ENCODE measurements at places on chromosomes 12 and 14.
A peak's percentile ranks its signal among the peaks of the same experiment; 100 is the strongest.

DNA sequence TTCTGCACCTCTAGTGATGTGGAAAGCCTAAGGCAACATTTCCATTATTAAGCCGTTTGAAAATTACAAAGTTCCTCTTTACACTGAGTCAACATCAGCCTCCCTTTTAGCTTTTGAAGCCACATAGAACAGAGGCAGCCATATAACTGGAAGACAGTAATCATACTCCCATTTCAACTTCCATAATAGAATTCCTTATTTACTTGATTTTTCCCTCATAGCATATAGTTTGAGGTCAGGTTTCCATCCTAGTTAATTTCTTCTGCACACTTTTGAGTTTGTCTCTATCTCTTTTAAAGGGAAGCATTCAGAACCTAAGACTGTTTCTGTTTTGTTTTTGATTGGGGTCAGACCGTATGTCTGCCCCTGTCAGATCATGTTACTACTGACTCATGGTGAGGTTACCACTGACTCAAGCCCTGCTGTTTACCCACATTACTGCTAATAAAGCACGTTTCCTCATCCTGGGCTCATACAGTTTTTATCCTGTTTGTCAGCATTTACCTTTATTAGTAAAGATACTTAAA is 161.0 kb downstream of the SLC38A4 start:
- DNase-seq = peak; percentile 91

GRCh38 chr14:94405486-94405885 is 17.1 kb upstream of the SERPINA1 start:
- no peak for DNase-seq

- peak; percentile 83 for DNase-seq
These were observed at the start of gene SDSL for GRCh38 chr12:113422030-113422885. Gene SDSL, plus strand, starts transcription at chr12:113422380. Its CDS starts 5,603 bp downstream, at chr12:113427983.

GRCh38 chr14:65354715-65355114 is 57.8 kb upstream of the FUT8 start:
- DNase-seq = no peak

DNA sequence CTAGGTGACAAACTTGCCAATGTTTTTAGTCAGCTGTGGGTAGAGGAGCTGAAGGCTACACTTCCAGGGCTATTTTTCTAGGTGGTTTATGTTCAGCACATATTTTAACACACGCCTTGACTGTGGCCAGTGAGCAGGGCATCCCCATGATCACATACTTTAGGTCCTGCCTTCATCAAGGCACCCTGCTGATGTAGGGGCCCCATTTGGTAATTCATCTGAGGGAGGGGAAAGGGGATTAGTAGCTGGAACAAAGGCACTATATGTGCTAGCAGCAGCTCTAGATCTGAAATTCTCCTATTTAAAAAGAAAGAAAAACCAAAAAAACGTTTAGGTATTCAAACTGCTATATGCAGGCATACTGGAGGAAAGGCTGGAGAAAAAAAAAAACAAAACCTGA is 14.5 kb downstream of the EGLN3 start:
- no peak for DNase-seq

- peak; percentile 66 for DNase-seq
These were observed 24.5 kb downstream of the FIGNL2 start for GRCh38 chr12:51823875-51824565.

DNA sequence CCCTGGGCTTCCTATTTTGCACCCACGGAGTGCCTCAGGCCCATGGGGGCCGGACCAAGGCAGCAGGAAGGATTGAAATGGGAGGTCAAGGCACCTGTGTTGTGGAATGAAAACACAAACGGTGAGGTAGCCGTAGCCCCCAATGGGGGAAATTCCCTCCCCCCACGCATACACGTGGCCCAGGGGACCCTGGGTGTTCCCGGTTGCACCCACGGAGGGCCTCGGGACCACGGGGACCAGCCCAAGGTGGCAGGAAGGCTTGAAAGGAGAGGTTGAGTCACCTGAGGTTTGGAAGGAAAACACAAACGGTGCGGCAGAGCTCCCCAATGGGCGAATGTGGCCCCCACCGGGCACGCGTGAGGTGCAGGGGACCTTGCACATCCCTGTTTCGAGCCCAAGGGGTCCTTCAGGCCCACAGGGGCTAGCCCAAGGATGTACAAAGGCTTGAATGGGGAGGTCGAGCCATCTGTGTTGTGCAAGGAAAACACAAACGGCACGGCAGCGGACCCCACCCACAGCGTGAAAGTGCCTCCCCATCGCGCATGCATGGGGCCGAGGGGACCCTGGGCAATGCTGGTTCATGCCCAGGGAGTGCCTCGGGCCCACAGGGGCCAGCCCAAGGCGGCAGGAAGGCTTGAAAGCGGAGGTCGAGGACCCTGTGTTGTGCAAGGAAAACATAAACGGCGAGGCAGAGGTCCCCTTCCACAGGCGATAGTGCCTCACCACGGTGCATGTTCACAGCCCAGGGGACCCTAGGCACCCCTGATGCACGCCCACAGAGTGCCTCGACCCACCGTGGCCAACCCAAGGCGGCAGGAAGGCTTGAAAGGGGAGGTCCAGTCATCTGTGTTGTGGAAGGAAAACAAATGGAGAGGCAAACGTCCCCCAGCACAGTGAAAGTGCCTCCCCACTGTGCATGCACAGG is 376.7 kb downstream of the ALG10 start:
- DNase-seq = no peak

DNA sequence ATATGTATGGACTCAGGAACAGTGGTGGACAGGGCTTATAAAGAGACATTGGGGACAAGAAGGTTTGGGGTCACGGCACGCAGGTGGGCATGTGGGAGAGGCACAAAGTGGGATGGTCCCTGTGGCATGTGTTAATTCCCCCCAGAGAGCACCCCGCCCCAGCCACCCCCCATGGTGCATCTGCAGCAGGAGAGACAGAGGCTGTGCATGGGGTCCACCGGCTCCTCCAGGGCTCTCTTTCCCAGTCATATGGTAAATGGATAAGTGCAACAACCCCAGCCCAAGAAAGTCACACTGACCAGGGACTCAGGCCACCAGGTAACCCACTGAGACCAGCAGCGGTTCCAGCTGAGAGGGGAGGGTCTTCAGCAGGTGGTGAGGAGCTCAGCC is 242.1 kb downstream of the BCL11B start:
- DNase-seq = no peak

DNA sequence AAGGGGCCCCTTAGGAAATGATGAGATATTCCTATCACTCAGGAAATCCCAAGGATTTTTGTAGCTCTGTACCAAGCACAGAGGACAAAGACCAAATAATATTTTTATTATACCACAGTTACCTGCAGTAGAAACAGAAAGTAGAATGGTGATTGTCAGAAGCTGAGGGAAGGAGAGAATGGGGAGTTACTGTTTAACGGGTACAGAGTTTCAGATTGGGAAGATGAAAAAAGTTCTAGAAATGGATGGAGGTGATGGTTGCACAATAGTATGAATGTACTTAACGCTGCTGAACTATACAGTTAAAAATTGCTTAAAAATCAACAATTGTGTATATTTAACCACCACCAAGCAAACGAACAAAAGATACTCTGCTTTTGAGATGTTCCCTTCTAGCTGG is 24.1 kb downstream of the FLVCR2 start:
- no peak for DNase-seq

DNA sequence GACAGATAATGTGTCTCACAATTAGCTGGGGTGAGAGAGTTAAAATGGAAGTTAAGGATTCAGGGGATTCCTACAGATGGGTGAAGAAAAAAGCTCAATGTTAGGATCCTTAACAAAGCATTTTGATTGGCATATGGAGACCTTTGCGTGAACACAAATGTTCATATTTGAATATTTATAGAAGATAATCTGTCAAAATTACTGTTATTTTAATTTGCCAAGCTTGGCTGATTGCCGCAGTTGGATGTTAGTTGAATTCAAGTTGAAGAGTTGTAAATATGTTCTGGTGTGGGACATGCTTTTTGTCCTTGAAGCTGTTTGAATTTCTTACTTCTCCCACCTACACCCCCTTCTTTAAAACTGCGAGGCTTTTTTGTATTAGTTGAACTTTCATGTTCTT is 91.2 kb downstream of the FUT8 start:
- DNase-seq = no peak

DNA sequence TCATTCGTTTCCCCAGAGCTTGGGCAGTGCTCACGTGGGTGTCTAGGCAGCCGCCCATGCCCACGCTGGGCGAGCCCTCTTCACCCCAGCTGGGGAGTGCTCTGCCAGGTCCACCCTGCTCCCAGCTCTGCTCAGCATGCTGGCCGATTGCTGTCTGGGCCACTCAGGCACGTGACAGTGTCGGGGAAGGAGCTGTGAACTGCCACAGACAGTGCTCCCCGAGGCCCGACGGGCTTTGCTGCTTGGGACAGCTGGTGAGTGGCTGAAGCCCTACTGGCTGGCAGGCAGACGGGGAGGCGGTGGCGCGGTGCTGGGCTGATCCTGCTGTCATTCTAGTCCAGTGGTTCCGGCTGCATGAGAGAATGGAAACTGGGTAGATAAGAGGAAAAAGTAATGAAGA is 15.8 kb downstream of the NOC4L start:
- no peak for DNase-seq

DNA sequence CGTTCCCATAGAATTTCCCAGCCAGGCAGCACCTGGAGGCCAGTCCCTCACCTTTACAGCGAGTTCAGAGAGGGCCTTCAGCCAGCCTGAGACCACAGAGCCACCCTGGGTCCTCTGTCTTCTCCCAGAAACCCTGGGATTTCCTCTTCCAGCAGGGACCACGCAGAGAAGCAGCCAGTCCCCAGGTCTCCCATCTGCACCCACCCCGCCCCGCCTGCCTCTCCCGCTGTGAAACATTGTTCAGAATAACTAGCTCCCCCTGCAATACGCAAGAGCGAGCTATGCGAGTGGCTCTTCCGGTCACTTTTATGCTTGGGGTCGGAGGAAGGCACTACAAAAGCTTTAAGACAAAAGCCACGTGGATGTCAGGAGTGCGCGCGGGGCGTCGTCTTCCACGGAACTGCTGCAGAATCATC is 77.8 kb downstream of the SERPINA3 start:
- DNase-seq = no peak

GRCh38 chr12:9404031-9404430 is 195.8 kb upstream of the PZP start:
- DNase-seq = no peak

- peak; percentile 50 for DNase-seq
These were observed 132.1 kb downstream of the SAMD4A start for GRCh38 chr14:54698966-54699530.

GRCh38 chr12:57011438-57012424 is 4.6 kb downstream of the TAC3 start:
- no peak for DNase-seq

- no peak for DNase-seq
These were observed 70.7 kb downstream of the PTPRO start for GRCh38 chr12:15393037-15393436.

DNA sequence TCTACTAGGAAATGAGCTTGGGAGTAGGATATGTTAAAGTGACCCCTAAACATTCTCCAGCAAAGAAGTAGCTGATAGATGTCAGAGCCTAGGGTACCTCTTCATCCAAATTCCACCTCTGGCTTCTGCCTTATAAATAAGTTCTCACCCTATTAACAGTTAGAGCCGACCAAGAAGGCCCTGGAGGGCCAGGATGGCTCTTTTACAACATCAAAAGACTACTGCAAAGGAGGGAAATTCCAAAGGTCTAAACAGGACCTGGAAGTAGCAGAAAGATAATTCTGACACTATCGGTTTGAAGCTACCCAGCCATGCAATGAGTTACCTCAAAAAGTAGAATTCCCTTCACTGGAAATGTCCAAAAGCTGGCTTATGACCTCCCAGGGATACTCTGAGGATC is 90.0 kb downstream of the PPM1H start:
- no peak for DNase-seq

GRCh38 chr12:89859508-89860220 is 151.0 kb upstream of the ATP2B1 start:
- no peak for DNase-seq

DNA sequence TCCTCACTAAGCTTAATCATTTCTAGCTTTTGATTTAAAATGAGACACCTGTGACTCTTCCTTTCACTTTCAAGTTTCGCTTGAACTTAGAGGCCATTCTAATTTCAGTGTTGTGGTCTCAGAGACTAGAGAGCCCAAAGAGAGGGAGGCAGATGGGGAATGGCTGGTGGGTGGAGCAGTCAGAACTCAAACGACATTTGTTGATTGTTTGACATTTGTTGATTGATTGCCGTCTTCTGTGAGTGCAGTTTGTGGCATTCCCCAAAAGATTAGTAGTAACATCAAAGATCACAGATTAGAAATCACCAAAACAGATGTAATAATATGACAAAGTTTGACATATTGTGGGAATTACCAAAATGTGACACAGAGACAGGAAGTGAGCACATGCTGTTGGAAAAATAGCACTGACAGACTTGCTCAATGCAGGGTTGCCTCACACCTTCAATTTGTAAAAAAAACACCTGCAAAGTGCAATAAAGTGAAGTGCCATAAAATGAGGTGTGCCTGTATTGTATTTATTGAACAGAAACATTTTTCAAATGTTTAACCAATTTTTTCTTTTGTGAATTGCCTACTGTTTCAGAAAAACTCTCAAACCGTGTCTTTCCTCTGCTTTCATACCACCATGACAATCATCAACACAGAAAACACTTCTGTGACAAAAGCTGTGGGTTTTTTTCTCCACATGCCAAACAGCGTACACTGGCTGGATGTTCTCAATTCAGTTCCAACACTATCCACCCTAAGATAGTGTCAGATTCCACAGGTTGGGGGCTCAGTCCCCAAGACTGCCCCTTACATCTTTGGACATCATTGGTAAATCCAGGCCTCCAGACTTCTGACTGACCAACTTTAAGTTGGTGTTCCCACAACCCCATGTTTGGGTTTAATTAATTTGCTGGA is 376.3 kb upstream of the RGS6 start:
- peak; percentile 53 for DNase-seq

- no peak for DNase-seq
These were observed 160.3 kb upstream of the PELI2 start for GRCh38 chr14:55957950-55958349.

GRCh38 chr14:87994974-87995373 is 2.0 kb upstream of the GALC start:
- DNase-seq = no peak

GRCh38 chr14:74569806-74570591 is 42.0 kb downstream of the LTBP2 start:
- no peak for DNase-seq

GRCh38 chr14:63448841-63449240 is 94.3 kb downstream of the PPP2R5E start:
- DNase-seq = no peak

- no peak for DNase-seq
These were observed 36.2 kb downstream of the GNPTAB start for GRCh38 chr12:101794574-101794973.

DNA sequence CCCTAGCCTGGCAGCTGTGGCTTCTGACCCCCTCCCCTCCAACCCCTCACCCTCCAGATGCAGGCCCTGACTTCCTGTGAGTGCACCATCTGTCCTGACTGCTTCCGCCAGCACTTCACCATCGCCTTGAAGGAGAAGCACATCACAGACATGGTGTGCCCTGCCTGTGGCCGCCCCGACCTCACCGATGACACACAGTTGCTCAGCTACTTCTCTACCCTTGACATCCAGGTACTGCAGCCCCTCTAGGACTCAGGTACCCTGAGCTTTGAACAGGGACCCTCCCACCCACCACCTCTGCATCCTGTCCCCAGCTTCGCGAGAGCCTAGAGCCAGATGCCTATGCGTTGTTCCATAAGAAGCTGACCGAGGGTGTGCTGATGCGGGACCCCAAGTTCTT is 6.0 kb upstream of the IRF9 start:
- no peak for DNase-seq

Data from fibroblast of skin of right biceps (primary cell).